ENCODE measurements at places on chromosomes 7 and 10.

- DNase-seq = no peak
Observed at GRCh38 chr7:5435291-5436002, 11.8 kb upstream of the TNRC18 start.

- no peak for DNase-seq
Observed at GRCh38 chr7:23969443-23969842, 259.4 kb downstream of the STK31 start.

DNA sequence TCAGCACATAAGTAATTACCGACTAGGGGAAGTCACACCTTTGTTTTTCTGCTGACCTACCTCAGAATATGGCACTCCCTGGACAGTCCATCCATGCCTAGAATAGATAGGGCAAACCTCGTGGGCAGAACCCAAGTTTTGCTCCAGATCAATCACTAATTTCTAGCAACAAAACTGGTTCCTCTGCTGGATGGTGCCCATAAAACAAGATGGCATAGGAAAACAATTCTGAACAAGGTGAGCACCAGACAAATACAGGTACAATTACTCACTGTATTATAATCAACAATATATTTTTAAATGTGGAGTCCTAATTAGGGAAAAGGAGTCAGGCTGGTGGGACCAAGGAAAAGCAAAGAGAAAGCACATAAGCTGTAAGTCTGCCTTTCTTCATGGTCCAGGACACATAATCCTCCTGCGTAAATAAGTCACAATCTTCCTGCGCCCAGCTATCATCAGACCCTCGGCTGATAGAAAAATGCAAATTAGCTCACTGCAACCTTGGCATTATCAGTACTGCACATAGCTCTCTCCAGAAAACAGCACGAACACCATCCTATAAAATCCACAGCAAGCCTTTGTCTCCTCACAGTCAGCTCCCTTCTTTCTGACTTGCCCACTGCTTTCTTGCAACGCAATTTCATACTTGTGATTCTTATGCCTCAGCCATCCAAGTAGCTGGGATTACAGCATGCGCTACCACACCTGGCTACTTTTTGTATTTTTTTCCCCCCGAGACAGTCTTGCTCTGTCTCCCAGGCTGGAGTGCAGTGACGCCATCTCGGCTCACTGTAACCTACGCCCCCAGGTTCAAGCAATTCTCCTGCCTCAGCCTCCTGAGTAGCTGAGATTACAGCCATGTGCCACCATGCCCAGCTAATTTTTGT lies 15.1 kb downstream of the URGCP start:
- DNase-seq = no peak

DNA sequence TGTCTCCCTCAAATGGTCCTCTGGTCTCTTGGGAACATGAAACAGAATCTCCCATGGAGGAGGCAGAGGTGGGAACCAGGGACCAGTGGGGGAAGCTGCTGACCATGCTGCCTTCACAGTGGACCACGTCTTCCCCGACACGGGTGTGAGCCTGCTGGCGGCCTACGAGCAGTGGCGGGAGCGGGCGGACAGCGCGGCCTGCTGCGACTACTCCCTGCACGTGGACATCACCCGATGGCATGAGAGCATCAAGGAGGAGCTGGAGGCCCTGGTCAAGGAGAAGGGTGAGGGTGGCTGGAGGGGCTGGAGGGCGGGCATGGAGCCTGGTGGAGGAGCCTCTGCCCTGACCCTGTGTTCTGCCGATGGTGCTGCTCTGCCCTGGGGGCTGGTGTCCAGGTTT lies 8.0 kb downstream of the DPYSL4 start:
- no peak for DNase-seq

DNA sequence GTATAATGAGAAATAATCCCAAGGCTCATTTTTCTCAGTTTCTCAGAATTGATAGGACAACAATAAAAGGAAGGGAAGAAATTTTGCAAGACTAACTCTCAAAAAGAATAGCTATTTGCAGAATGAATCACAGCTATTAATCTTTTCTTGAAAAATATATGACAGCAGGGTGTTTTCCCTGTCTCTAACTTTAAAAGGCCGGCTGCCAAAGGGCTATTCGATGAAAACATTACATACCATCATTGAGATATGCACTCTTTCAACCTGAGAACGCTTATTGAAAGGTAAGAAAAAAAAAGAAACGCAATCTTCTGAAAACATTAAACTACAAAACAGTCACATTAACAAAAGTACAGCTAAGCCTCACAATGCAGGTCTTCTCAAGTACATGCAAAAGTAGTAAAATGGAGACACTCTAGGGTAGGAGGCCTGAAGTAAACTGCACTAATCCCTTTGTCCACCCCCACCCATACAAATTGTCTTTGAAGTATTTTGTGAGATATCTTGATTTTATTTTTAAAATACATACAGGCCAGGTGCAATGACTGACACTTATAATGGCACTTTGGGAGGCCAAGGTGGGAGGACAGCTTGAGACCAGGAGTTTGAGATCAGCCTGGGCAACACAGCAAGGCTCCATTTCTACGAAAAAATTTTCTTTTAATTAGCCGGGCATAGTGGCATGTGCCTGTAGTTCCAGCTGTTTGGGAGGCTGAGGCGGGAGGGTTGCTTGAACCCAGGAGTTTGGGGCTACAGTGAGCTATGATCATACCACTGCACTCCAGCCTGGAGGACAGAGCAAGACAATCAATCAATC lies 83.0 kb downstream of the PARD3 start:
- DNase-seq = no peak
